ENCODE measurements at places on chromosomes 11 and 22.

DNA sequence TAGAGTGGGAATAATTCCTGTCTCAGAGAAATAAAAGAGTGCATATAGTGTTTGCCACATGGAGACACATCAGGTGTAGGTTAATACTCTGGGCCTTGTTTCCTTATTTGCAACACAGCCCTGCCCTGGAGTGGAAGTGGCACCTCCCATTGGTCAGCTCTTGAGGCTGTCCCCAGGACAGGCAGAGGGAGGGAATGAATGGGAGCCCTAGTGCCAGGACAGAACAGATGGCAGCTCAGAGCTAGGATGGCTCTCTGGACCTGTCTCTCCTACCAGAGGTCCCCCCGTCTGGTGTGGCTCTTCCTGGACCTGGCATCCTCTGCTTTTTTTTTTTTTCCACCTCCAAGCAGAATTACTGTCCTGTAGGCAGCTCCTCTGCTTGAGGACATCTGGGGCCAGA lies 35.6 kb downstream of the LIMK2 start:
- DNase-seq, result no peak

DNA sequence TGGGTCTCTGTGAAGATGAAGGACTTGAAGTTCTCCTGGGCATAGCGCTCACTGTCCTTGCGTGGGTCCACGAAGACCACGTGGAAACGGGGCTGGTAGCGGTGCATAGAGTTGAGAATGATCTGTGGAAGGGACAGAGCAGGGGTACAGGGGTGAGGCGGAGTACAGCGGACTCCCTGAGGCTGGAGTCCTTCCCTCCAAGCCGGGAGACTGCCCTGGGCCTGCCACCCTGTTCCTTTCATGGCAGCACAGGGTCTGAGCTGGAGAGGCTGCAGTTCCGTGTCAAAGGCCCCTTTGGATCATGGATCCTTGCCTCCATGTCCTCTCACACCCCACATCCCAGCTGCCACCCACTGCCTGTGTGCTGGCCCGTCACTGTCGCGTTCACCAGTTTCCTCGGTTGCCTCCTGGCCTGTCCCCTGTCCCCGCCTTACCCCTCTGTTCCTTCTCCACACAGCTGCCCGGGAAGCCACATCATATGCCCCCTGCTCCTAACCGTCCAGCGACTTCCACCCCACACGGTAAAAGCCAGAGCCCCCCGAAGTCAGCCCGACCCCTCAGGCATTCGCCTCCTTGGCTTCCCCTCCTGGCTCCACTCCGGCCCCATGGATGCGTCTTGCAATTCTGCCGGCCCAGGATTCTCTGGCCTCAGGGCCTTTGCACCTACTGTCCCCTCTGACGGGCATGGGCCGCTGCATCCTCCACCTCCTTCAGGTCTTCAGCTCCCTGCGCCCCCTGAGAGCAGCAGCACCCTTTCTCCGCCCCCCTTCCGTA lies 3.4 kb upstream of the NUDT8 start:
- DNase-seq, result no peak

GRCh38 chr11:76559346-76559745 lies 111.2 kb downstream of the LRRC32 start:
- DNase-seq, result no peak

- no peak for DNase-seq
Observed at GRCh38 chr22:17239156-17239701, 20.0 kb upstream of the ADA2 start.

DNA sequence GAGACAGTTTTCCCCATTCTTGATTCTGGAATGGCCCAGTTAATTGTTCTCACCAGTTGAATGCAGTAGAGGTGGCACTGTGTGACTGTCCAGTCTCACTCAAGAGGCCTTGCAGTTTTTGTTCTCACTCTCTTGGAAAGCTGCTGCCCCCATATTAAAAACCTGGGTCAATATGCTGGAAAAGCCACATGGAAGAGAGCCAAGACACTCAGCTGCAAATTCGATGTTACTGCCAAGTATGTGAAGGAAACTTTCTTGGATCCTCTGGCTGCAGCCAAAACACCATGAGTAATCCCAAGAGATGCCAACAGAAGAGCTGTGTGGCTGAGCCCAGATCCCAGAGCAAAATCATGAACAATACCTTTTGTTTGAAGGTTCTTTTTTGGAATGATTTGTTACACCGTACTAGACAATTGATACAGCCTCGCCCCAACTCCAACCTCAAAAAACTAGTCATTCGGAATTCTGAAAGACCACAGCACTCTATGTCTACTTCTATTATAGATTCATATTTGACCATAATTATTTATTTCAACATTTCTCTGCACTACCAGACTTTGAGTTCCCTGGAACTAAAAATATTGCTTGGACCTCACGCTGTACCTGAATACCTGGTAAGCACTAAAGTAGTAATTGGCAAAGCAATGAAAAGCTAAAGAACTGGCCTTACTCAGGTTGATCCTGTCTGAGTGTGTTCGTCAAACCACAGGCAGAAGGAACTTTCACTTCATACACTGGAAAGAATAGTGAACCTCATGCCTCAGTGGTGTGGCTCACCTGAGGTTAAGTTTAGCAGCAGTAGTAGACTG lies 378.8 kb downstream of the ETS1 start:
- DNase-seq, result no peak

- peak; percentile 11 for DNase-seq
Observed at GRCh38 chr22:28051787-28052356, 132.8 kb upstream of the PITPNB start.
